Activated CD8-positive, alpha-beta T cell treated with anti-CD3 and anti-CD28 coated beads, Interleukin-2, amount 10 ng/mL, durations not matched to agents 7 days and 5 days (primary cell): ENCODE measurements at places on chromosomes 1 and 21. TPM values are rescaled to one million over a fixed set of nuclear protein-coding genes. Genes with fewer than 3 reads are reported as not detected.

The FMN2 gene
- total RNA-seq: not detected

The AADACL4 gene
- not detected for total RNA-seq

GRCh38 chr1:119132179-119132578, 8.3 kb downstream of the WARS2 start:
- DNase-seq: no peak

The PAFAH2 gene
- 10.9 TPM for total RNA-seq

- DNase-seq: no peak
Measured at GRCh38 chr1:176195547-176195946, 11.5 kb downstream of the COP1 start.

DNA sequence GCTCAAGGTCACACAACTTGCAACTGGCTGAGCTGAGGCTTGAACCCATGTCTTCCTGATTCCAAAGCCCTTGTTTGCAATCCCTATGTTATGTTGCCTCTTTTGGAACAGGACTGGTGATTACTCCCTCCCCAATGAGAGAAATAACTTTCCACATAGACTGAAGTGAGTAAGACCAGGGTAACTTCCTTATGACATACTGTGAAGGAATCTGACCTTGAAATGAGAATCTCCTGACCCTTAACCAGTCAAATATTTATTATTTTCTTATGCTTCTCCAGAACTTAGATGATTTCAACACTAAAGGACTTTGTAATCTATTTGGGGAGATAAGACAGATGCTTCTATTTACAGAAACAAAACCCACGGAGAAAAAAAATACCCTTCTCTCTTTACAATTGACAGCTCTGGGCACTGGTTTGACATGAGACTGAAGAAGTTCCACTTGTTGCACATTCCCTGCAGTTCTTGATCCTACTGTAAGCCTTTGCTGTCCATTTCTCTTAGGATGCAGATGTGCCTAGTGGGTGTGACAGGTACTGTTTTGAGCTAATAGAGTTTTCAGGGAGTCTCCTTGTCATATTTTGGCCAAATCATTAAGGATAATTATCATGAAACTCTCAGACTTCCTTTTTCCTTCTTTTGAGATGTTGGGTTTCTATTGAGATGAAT, 3.9 kb upstream of the RPTN start:
- DNase-seq: no peak

DNA sequence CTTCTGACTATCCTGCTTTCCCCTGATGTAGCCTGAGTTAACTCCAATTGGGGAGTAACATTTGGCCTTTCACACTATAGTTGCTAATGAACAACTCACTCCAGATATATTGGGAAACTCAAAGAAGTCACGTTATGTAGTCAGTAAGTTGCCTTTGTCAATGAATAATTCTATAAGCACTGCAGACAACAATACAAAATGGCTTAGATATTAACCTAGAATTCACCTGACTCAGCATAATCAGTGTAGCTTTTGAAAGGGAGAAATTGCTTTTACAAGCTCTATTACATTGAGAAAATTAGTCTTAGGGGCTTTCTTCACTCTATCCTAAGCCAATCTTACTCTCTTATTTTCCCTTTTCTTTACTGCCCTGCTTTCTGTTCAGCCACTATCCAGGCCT, 303.5 kb upstream of the NR5A2 start:
- DNase-seq: no peak

The BLACAT1 gene
- total RNA-seq: 0.16 TPM

- no peak for DNase-seq
Measured at GRCh38 chr1:230971771-230972170, 6.9 kb downstream of the TTC13 start.

- DNase-seq: peak; percentile 82
Measured at GRCh38 chr1:25520446-25521061, 22.9 kb upstream of the LDLRAP1 start.

DNA sequence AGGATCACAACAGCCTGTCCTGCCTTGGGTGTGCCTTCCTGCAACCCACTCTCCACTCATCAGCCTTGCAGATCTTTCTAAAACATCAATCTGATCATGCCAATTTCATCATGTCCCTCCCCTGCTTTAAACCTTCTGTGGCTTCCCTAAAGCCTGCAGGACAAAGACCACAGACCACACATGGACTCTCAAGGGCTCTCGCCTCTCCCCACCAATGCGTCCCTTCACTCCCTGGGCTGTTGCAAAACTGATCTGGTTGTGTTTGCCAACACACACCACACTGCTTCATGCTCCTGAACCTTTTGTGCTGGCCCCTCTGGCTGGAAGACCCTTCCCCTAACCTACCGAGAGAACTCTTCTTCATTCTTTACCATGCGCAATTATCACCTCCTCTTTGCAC, 72.4 kb downstream of the ITPKB start:
- DNase-seq: no peak

DNA sequence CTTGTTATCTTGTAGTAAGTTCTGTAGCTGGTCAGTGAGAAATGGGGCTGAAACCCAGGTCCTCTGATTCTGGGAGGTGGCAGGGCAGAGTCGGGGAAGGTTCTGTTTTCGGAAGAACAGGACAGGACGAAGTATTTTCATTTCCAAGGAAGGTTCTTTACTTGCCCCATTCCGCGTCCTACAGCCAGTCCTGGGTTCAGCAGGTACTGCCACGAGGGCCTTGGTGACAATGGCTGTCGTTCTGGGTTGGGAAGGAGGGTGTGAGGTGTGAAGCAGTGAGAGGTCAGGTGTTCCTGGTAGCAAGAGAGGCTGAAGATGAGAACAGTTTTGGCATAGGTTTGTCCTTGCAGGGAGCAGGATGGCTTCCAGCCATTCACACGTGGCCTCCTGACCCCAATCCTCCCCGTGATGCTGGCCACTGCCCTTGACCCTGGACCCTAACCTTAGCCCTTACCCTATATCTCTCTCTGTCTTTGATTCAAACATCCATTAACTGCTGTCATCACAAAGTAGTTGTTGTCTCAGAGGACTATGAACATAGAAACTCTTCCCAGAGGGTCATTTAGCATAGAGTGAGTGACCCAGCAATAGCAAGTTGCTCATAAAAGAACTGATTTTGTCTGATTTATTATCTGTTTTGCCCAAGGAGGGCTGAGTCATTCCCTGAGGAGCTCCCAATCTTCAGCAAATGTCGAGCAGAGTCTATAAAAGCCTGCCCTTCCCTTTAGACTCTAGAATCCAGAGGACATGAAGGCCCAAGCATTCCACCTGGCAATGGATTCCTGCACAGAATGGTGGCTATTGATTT, 25.0 kb downstream of the VASH2 start:
- no peak for DNase-seq

GRCh38 chr1:65758128-65758527, 34.6 kb upstream of the PDE4B start:
- no peak for DNase-seq

The PFKL gene
- total RNA-seq: 191 TPM

GRCh38 chr1:205076245-205076761, 8.0 kb downstream of the TMEM81 start:
- no peak for DNase-seq

DNA sequence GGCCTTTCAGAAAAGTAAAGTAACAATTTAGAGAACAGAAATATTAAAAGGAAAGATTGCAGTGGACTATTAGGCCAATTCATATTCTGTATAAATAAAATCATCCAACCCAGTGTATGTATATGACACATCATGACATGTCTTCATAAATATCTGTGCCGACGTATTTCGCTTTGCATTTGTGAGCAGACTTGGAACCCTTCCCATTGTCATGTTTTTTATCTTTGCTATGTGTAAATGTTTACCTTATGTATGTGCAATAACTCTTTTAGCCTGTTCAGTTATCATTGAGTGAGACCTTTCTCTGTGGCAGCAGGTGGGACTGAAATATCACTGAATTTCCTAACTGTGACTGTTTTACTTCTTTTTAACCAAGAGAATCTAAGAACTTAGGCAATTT, 58.0 kb upstream of the FAM3B start:
- no peak for DNase-seq

The C1orf185 gene
- not detected for total RNA-seq

- DNase-seq: no peak
Measured at GRCh38 chr1:107867897-107868296, 97.1 kb downstream of the VAV3 start.

The TNNI3K gene
- not detected for total RNA-seq

The CD5L gene
- total RNA-seq: not detected

GRCh38 chr1:86508583-86508969, 38.3 kb upstream of the CLCA4 start:
- no peak for DNase-seq

DNA sequence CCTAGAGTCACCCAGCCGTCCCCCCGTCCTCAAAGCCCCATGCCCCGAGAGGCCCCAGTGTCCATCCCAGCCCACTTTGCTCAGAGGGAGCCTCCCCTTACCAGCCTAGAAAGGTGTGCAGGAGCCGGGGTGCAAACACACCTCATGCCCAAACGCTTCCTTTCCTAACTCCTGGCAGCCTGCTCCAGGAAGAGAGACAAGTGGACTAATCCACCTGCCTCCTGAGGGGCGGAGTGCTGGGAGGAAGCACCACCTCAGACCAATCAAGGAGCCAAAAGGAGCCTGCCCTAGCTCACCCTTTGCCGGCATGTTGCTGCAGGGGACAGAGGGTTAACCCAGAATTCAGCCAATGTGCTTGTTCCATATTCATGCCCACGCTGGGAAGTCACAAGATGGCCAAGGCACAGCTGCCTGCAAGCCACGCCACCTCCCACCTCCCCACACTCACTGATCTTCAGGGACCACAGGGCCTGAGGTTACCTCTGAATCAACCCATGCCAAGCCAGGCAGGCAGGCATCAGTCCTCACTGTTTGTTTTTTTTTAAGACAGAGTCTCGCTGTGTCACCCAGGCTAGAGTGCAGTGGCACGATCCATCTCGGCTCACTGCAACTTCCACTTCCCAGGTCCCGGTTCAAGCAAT, 27.8 kb downstream of the PLEKHA6 start:
- no peak for DNase-seq

The ADGRB2 gene
- total RNA-seq: 0.05 TPM

The MLLT11 gene
- total RNA-seq: 6.0 TPM

DNA sequence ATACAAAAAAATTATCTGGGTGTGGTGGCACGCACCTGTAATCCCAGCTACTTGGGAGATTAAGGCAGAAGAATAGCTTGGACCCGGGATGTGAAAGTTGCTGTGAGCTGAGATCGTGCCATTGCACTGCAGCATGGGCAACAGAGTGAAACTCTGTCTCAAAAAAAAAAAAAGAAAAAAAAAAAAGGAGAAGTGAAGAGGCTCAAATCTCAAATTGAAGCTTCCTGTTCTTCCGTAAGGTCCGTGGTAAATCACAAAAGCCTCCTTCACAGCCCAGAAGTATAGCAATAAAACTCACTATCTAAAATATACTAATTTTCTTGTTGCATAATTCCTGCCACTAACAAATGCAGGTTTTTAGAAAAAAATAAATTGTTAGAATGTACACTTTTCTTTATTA, 498.2 kb upstream of the BRINP3 start:
- no peak for DNase-seq

The CDK18 gene
- 4.5 TPM for total RNA-seq

DNA sequence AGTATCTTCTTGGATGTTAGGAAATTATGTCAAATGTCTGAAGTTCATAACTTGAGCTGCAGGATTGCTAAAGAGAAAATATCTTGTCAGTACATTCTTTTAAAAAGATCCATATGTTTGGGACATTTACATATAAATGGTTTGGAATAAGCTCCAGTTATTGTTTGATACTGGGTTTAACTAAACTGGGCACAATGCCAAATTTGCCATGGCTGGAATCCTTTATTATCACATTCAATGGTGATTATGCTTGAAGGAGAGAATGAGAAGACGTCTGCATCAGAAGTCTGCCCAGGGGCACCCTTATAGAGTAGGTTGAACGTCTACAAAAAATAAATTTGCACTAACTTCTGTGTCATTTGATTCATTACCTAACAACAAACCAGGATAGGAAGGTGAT, 652.5 kb downstream of the AMY1C start:
- DNase-seq: no peak

DNA sequence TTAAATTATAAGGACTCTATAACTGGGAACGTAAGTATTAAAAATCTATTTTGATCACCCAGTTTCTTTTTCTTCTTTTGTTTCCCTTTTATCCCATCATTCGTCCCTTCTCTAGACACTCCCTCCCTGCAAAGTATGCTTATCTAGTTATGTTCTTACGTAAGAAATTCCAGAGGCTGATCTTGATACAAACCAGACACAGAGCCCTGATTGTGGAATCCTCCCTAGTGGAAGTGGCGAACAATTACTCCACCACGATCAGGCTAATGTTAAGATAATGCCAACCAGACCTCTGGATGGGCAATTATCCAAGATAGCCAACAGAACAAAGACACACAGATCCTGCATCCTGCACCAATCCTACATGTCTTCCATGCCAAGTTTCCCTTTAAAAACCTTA, 1557.4 kb downstream of the PLA2G4A start:
- DNase-seq: no peak

DNA sequence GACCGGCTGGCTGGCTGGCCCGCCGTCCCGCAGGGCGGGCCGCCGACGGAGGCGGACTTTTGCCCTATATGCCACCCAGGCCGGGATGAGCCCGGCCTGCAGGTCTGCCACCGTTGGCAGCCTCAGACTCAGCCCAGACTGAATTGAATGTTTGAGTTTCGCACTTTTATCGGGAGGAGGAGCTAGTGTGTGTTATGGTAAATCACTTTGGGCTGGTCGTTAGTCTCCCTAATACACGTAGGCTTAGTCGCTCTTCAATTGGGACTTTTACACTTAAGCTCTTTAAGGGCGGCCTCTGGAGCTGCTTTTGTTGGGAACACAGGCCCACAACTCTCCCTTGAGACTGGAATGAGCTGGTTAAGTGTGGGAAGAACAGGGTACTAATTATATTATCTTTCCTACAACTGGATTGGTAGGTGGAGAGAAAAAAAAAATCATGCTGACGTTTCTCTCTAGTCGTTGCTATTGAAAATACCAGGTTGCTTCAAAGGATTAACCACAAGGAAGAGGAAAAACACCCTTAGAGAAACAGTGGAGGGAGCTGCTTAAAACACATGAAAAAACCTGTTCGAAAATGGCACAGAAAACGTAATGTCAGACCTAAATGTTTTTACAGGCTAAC, 1.4 kb upstream of the IRF2BP2 start:
- peak; percentile 81 for DNase-seq

The SHC1 gene
- total RNA-seq: 72.4 TPM

GRCh38 chr1:185646202-185646683, 87.9 kb upstream of the HMCN1 start:
- no peak for DNase-seq
